Activated CD8-positive, alpha-beta T cell treated with anti-CD3 and anti-CD28 coated beads for 36 hours (primary cell): ENCODE measurements at places on chromosomes 16 and 17. TPM values are rescaled to one million over a fixed set of nuclear protein-coding genes. Genes with fewer than 3 reads are reported as not detected.

DNA sequence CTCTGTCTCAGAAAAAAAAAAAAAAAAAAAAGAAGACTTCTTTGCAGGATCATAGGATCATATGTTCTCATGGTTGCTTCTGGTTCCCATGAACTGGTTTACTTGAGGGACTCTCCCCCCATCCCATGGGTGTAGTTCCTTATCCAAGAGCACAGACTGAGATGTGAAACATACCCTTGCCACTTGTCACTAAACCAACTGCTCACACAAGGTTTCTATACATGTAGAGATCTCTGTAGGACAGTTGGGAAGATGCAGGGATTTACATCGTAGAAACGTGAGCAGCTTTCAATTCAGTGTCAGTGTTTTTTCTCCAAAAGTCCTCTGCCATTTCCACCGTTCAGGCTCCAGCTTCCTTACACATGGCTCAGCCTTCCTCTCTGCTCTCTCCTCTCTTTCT, 11.1 kb upstream of the TMEM94 start:
- no peak for DNase-seq

DNA sequence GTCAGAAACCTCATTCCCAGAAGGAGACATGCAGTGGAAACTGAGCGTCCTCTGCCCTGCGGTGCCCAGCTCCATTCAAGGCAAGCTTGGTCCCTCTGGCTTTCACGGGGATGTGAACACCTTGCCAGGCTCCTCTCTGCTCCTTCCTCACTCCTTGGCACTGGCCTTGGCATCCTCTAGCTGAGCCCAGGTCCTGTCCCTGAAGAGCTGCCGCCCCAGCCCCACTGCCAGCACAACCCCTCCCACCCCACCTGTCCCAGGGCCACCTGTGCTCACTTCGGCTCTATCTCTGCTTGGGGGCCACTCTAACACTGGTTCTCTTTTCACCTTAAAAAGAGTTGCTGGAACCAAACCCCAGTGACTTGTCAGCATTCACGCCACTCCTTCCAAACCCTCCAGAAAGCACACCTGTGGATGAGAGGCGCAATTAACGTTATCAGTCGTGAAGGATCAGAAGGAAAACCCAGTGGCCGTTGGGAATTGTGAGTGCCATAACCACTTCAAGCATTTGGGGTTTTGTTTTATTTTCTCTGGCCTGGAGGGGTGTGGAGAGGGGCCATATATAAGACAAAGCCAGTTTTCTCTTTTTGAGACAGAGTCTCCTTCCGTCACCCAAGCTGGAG, 103.7 kb downstream of the AXIN2 start:
- no peak for DNase-seq

The TBC1D26 gene
- total RNA-seq = 0.76 TPM

- DNase-seq = no peak
Measured at GRCh38 chr16:10171221-10171620, 11.0 kb downstream of the GRIN2A start.

DNA sequence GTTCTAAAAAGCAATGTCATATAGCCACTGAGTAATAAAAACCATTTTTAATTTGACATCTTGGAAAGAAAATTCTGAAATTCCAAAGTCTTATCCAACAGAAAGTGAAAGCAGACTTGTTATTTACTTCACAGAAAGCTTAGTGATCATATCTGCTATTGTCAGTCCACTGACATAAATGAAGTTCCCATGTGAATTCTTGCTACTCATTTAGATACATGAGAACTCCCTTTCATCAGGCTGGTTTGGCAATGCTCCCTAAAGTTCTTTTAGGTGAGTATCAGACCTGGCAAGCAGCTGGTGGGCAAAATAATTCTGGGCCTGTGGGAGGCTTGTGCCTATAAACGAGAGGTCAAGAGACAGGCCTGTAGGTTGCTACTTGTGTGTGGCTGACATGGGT, 23.4 kb downstream of the NME2 start:
- DNase-seq = no peak

GRCh38 chr17:6507535-6507934, 48.8 kb downstream of the PITPNM3 start:
- DNase-seq = no peak

DNA sequence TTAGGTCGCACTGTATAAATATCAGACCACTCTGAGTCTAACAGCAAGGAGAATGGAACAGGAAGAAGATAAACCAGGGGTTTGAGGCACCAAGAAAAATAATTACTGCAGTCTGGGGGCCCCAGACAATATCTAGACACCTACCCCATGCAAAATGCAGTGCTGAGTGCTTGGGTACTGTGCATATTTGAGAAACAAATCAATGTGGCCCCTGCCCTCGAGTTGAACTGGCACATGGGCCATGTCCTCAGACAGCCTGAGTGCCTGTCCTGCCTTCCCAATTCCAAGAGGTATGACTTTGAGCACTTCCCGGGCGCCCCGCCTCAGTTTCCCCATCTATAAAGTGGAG, 6.2 kb upstream of the CIITA start:
- DNase-seq = no peak

The STAC2 gene
- total RNA-seq = 0.56 TPM

GRCh38 chr16:25875956-25876598, 184.3 kb downstream of the HS3ST4 start:
- no peak for DNase-seq

GRCh38 chr17:43577664-43578403, 31.7 kb upstream of the ETV4 start:
- DNase-seq = no peak
